H1 (cell line): ENCODE measurements at places on chromosomes 16 and 17. TPM values are rescaled to one million over a fixed set of nuclear protein-coding genes. Genes with fewer than 3 reads are reported as not detected.

GRCh38 chr17:50631908-50632571, 2.6 kb upstream of the ABCC3 start:
- no peak for DNase-seq

- no peak for DNase-seq
Measured at GRCh38 chr16:80459331-80459777, 81.4 kb upstream of the DYNLRB2 start.

GRCh38 chr16:86930001-86930400, 351.7 kb downstream of the FOXL1 start:
- no peak for DNase-seq

Gene CFAP97D1
- 0.07 TPM in 1 of 2 replicates, not detected in the other for total RNA-seq

Gene MAP1LC3B
- 47.1 and 48.5 TPM in 2 replicates for total RNA-seq

Gene FOXC2
- 0.09 and 0.11 TPM in 2 replicates for total RNA-seq

GRCh38 chr16:24689128-24689527, 40.3 kb upstream of the TNRC6A start:
- no peak for DNase-seq

Gene CD300A
- 0.46 and 0.52 TPM in 2 replicates for total RNA-seq

GRCh38 chr16:17381784-17382183, 89.0 kb downstream of the XYLT1 start:
- no peak for DNase-seq

DNA sequence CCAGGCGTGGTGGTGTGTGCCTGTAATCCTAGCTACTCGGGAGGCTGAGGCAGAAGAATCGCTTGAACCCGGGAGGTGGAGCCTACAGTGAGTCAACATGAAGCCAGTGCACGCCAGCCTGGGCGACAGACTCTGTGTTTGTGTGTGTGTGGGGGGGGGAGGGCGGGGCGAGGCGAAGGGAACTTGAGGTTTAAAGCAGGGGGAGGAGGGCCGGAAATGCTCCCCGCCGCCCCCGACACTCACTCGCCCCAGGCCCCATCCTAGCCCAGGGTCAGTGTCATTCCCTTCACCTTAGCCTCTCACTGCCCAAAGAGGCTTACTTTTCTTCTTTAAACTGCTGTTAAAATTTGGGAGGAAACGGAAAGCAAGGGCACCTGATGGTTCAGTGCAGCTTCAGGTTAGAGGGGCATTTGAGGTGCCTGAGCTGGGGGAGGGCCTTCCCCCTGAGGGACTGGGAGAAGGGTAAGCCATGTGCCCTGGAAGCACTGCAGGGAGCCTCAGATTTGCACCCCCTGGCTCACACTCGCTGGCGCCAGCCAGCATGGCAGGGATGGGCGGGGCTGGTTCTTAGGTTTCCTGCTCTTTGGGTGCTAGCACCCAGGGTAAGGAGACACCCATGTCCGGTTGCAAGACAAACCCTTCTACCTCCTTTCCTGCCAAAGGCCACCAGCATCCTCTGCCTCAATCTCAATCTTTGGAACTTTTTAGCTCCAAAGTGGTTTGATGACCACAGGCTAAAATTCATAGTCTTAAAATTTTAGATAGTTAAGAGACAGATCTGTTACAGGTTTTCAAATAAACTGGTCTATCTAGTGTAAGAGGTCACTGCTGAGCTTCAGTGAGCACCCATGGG, 2.2 kb upstream of the LIMD2 start:
- DNase-seq = no peak

DNA sequence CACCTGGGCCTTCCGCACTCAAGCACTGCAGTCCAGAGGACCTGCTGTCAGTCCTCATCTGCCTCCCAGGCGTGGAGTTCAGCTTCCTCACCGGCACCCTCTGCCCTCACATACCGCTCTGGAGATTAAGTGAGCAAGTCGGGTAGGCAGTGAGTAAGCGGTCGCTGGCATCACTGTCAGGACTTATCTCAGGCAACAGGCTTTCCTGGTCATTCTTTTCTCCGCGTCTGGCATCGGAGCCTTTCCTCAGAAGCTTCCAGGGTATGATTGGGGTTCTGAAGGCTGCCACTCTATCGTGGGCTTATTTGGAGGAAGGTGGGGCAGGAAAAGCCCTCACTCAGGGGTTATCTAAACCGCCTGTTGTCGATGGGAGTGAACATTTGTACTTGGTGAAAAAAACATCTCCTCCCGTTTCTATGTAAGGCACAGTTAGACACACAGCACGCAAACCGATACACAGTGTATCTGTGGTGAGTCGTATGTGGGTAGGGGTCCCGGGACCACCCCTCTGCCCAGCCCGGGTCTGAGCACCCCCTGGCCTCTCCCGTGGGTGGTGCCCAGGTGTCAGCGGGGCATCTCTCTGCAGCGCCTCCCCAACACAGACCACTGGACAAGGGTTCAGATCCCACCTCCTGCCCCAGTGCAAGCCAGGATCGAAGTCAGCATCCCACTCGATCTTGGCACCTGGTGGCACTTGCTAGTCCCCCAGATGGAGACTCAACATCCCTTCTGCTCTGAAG, 92.5 kb upstream of the PLCG2 start:
- no peak for DNase-seq

GRCh38 chr17:2195729-2196128, 107.9 kb downstream of the SMG6 start:
- no peak for DNase-seq

DNA sequence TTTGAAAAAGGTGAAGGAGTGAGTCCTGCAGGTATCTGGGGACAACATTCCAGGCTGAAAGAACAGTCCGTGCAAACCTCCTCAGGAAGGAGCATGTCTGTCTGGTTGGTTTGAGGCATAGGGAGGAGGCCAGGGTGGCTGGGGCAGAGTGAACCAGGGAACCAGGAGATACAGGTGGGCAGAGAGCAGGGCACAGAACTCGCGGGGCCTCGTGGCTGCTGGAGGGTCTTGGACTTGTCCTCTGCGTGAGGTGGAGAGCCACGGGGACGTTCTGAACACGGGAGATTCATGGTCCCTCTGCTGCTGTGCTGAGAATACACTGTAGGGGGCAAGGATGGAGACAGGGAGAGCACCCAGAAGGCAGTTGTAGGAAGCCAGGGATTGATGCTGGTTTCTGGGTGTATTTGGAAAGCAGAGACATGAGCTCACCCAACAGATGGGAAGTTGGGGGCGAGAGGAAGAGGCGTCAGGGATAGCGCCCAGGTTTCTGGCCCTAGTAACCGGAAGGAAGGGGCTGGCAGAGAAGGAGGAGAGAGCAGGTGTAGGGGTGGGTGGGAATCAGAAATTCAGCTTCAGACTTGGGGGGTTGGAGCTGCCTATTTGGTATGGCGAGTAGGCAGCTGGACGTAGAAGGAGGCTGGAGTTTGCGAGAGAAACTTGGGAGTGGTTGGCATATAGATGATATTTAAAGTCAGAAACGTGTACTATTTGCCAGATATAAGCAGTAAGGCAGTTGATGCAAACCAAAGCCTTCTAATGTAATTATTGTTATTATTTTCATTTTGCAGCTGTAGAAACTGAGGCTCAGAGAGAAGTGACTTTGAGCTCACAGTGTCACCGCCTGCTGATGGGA, at the start of gene CCL17:
TSS of gene CCL17 (plus strand) at position 803 of the 853 bp plus-strand sequence. CDS start 9,166 bp downstream, outside the sequence.
- DNase-seq = no peak

Gene NOG
- total RNA-seq = 0.23 and 0.35 TPM in 2 replicates

GRCh38 chr16:25264597-25264996, 7.0 kb upstream of the ZKSCAN2 start:
- no peak for DNase-seq

Gene CTNS
- total RNA-seq = 12.9 and 16.4 TPM in 2 replicates

GRCh38 chr17:27389542-27390140, 66.6 kb upstream of the KSR1 start:
- DNase-seq = no peak

Gene SULT1A2
- 0.23 and 0.35 TPM in 2 replicates for total RNA-seq

DNA sequence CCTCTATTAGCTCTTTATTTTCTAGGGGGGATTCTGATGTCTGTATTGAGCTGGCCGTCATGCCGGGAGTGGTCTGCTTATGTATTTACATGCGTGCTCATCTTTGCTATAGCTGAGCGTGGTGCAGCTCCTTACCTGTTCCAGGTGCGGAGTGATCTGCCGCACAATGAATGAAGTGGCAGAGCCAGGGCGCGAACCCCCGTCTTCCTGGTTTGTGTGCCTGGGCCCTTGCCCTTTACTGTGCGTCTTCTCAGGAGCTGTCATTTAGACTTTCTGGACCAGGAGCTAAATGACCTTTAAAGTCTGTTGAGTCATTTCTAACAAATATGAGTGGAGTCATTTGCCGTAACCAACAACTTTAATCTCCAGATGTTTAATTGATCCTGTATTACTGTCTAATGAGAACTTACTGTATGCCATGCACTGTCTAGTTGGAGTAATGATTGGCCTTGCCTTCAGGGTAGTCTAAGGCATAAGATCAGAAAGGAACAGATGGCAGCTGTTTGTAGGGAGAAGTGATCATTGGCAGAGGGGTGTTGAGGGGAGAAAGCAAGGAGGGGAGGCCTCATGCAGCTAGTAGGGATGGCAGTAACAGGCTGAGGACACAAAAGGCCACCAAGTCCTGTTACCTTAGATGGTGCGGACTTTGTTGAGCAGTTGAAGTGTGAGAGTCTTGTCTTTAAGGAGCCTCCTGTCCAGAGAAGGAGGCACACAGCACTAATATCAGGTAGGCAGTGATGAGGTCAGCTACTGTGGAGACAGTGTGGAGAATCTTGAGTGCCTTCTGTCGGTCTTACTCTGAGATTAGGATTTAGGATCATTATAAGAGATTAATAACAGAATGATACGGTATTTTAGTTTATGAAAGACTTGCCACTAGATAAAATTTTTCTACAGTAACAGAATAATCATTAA, 53.9 kb downstream of the USP10 start:
- no peak for DNase-seq

Gene PROCA1
- 17.8 and 21.2 TPM in 2 replicates for total RNA-seq

GRCh38 chr16:85213926-85214675, 101.8 kb upstream of the CIBAR2 start:
- no peak for DNase-seq
